Epithelial cell of prostate (primary cell): ENCODE measurements at places on chromosomes 3 and 15.

DNA sequence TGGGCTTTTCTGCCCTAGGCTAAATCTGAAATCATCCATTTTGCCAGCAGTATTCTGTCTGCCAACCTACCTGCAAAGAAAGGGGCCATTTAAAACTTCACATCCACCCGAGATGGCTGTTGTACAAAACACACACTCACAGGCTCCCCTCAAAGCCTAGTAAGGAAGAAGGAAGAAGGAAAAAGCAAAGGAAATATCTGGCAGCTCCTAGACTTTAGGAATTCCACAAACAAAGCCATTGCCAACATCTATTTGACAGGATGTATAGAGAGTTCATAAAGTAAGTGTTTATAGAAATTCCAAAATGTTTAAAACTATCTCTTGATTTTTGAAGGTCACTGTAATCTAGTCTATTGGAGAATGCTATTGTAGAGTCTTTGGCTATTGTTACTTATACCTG is 91.9 kb upstream of the THBS1 start:
- DNase-seq: no peak

DNA sequence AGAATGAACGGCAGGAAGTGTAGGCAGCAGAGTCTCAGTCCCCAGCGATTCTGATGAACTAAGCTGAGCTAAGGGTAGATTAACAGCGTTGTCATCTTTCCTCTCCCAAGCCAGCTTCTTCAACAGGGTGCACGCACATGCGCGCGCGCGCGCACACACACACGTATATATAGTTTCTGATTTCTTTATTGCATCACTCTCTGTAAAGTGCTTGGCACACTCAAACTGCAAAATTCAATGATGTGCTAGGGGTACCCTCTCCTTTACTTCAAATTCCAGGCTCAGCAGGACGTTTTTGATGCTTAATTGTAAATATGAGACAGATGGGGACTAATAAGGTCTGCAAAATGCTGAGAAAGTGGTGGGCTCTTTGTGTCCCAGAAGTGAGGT is 26.1 kb upstream of the VPS8 start:
- no peak for DNase-seq

DNA sequence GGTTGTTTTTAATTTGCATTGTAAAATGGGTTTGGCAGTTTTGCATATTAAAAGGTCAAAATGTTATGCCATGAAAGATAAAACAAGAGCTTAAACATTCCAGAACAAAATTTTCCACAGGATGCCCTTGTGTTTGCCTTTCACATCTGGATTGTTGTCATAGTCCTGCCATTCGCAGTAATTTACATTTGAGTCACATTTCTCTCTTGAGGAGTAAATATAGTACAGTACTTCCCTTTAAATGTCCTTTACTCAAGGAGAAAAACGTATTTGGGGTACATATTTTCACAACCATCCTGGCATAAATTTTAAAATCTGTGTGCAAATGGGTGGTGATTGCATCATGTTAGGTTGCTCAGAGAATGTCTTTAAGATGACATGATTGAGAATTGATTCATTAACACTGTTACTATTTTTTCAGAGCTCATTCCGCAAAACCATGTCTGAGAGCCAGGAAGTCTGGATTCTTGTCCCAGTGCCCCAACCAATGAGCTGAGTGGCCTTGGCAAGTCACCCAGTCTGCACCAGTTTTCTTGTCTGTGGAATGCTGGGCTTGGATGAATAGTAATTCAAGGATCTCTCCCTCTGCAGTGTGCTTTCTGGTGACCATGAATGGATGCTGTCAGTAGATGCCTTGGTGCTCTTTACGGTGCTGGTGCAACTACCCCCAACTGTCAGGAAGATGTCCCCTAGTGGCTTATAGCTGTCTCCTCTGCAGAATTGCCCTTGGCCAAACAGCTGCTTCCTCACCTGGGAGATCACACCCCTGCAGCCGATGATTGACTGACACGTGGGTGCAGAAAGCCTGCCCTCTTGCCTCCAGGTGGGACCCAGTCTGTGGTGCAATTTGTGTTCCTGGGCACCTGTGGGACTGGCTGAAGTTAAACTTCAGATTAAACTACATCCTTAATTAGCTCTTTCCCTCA is 43.0 kb downstream of the ABHD5 start:
- no peak for DNase-seq

GRCh38 chr3:8736436-8736835 is 2.8 kb downstream of the CAV3 start:
- no peak for DNase-seq

DNA sequence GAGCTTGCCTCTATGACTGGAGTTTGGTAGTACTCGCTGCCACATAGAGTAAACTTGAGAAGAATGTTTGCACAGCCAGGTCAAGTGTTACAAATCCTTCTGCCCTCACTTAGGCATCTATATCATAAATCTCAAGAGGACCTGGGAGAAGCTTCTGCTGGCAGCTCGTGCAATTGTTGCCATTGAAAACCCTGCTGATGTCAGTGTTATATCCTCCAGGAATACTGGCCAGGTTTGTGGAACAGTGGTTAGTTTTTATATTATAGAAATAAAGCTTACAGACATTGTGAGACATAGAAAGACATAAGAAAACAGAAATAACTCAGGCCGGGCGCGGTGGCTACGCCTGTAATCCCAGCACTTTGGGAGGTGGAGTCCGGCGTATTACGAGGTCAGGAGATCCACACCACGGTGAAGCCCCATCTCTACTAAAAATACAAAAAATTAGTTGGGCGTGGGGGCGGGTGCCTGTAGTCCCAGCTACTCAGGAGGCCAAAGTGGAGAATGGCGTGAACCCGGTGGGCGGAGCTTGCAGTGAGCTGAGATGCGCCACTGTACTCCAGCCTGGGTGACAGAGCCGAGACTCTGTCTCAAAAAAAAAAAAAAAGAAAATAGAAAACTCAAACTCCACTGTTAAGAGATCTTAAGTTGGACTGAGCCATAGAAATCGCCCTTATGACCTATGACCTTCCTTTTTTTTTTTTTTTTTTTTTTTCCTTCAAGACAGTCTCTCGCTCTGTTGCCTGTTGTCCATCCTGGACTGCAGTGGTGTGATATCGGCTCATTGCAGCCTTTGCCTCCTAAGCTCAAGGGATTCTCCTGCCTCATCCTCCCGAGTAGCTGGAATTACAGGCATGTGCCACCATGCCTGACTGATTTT is 2.2 kb downstream of the RPSA start:
- no peak for DNase-seq

DNA sequence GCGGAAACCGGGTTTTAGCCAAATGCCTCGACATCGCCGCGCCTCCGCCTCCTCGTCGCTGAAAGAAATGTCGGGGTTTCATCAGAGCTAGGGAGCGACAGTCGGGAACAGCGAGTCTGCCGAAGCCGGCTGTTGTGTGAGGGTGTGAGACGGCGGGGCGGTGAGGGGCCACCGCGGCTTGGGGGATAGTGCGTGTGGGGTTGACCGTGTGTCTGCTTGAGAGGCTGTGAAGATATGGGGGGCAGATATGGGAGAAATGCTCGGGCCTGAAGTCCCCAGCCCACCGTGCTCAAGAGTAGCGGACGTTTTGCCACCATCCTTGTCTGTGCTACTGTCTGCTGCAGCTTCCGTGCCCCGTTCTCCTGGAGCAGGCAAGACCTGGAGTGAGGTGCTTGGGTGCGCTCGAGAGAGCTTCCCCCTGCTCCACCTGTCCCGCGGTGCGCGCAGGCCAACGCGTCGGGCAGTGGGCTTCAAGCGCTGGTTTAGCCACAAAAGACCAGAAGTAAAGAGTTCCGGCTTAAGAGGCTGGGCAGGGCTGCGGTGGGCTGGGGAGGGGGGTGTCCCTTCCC is 716 bp upstream of the ISLR2 start:
- DNase-seq: no peak

- DNase-seq: peak; percentile 24
These were observed 142.9 kb upstream of the TP63 start for GRCh38 chr3:189488241-189488767.

DNA sequence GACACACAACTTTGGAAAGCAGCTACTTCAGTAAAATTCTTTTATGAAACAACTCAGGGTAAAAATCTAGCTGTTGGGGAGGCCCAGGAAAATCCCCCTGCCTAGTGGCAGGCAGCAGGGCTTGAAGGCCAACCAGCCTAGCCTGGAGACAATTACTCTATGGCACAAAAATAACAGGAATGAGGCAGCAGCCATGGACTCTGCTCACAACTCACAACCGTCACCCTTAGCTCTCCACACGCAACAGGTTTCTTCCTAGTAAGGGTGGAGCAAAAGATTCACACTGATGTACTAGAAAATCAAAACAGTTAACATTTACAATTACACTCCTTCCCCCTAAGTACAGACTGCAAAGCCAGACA is 530 bp upstream of the FBXL22 start:
- DNase-seq: no peak

GRCh38 chr3:64114651-64115050 is 91.4 kb upstream of the PSMD6 start:
- DNase-seq: no peak

DNA sequence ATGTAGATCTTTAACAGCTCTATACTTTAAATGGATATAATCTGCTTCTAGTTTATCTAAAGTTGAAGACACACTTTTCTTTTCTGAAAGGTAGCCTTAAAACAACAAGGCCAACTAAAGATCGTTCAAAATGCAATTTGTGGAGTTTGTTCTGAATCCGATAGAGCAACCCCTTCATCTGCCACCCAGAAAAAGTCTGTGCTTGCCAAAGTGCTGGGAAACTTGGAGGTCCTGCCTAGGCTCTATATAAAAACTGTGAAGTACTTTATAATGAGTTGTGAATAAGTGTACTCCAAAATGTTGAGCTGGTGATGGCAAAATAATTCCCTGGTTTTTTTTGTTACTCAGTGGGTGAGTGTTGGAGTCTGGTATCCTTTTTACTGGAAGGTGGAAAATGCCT is 12.5 kb downstream of the GLDN start:
- no peak for DNase-seq

DNA sequence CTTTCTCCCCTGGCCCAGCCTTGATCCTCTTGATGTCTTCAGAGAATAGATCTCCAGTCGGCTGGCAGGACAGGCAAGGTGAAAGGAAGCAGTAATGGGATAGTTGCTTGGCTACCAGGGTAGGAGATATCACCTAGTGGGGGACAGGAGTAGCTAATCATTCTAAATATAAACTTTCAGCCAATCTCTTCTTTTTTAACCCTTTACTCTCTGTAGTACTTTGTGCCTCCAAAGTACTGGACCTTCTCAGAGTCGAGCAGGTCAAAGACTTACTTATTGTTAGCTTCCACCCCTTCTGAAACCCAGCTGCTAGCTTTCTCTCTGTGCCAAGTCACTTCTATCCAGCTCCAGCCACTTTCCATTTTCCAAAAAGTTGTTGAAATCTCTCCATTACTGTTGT is 43.4 kb upstream of the FILIP1L start:
- DNase-seq: no peak

DNA sequence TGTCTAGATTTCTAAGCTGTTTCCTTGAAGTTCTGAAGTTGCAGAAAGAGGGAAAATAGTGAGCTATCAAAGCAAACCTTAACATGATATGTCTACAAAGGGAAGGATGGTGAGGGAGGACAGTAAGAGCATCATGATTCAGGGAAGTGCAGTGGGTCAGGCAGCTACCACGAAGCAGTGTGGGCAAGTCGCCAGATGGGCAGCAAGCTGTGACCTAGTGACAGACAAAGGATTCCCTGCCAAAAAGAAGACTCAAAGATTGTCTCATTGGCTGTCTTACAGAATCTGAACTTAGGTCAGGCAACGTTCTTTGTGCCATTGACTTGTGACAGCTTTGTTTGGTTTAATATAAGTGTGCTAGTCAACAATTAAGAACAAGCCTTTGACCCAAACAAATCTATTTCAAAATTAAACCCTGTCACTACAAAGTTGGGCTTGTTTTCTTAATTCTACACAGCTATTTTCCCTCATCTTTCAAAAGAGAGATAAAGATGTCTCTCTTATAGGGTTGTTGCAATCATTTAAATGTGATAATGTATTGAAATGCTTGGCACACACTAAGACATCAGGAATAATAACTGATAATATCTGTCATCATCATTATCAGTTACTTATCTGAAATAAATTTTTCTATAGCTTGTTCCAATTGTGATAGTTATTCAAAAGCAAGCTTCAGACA is 153.3 kb downstream of the ECT2 start:
- no peak for DNase-seq

DNA sequence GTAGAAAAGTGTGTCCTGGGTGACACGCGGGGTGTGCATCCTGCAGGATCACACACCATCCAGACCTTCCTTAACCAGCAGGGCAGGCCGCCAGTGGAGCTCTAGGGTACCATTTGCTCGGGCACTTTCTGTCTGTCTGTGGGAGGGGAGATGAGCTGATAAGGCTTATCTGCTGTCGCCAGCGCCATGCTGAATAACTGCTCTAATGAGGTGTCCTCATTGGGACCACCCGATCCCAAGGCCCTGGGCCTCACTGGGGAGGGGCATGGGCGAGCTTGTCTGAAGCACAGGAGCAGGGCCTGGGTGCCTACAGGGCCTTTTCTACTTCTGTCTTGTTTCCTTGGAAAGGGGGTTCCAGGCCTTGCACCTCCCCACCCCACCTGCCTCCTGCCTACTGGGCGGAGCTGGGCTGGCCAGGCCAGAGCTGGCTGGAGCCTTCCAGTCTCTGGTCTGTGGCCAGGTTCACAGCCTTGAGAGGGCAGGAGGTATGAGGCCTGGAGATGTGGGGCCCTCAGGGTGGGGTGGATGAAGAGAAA is 2.5 kb upstream of the GATA2 start:
- DNase-seq: no peak

DNA sequence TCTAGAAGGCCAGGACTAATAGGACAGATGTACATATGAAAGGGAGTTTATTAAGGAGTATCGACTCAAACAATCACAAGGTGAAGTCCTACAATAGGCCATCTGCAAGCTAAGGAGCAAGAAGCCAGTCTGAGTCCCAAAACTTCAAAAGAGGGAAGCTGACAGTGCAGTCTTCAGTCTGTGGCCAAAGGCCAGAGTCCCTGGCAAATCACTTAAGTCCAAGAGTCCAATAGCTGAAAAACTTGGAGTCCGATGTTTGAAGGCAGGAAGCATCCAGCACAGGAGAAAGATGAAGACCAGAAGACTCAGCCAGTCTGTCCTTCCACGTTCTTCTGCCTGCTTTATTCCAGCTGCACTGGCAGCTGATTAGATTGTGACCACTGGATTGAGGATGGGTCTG is 11.1 kb upstream of the CELF6 start:
- no peak for DNase-seq

GRCh38 chr15:31236184-31237042 is 90.2 kb upstream of the KLF13 start:
- DNase-seq: peak; percentile 5

GRCh38 chr15:86375733-86376280 is 296.1 kb downstream of the AGBL1 start:
- DNase-seq: peak; percentile 45
